ENCODE measurements at places on chromosomes 12 and 14.

GRCh38 chr12:54175200-54175963 lies 13.4 kb downstream of the SMUG1 start:
- peak; percentile 13 for DNase-seq

DNA sequence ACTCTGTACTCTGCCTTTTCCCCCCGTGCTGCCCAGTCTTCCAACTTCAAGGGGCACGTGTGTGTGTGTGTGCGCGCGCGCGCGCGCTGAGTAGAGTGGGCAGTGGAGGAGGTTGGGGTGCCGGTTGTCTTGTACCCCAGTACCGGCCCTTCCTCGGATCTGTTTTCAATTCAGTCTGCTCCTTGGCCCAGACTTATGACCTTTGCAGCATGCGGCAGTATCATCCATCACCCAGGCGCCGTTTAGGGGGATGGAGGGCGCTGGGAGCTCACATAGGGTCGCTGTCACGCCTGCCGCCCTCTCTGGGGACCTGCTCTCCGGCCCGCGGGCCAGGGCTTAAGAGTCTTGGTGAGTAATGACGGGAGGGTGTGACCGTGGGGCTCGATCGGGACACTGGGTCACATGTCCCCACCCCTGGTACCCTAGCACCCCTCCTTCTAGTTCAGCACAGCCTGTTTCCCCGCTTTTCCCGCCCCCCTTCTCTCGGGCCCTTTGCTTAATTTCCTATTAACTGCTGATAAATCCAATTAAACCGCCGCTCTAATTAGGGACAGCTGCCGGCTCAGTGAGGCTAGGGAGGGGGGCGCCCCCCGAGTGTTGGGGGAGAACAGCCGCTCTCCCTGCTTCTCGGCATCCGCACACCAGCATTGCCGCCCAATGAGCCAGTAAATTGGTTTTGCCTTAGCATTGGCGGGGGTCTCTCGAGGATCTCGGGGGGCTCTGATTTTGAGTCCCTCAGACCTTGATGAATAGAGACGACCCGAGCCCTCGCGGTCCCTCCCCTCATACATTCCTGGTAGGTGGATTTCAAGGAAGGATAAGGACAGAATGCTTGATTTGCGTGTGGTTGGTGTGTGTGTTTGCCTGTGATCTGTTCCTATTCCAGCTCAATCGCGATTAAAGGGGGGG lies 9.3 kb downstream of the STAC3 start:
- no peak for DNase-seq

GRCh38 chr12:46516933-46517578 lies 144.5 kb upstream of the SLC38A2 start:
- DNase-seq, result no peak

- no peak for DNase-seq
These were observed 13.8 kb downstream of the SMIM41 start for GRCh38 chr12:52093346-52093745.

DNA sequence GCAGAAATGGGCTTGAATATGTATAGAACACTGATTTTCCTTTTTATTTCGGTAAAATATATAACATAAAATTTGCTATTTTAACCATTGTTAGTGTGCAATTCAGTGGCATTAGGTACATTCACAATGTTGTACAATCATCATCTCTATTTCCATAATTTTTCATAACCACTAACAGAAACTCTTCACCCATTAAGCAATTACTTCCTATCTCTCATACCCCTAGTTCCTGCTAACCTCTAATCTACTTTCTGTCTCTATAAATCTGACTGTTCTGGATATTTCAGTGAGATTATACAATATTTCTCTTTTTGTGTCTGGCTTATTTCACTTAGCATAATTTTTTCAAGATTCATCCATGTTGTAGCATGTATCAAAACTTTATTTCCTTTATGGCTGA lies 8.9 kb upstream of the RNF212B start:
- peak; percentile 49 for DNase-seq

- DNase-seq, result no peak
These were observed 211.6 kb downstream of the DUSP6 start for GRCh38 chr12:89140602-89141238.

GRCh38 chr14:75479770-75480600 lies 42.3 kb upstream of the BATF start:
- peak; percentile 26 for DNase-seq

DNA sequence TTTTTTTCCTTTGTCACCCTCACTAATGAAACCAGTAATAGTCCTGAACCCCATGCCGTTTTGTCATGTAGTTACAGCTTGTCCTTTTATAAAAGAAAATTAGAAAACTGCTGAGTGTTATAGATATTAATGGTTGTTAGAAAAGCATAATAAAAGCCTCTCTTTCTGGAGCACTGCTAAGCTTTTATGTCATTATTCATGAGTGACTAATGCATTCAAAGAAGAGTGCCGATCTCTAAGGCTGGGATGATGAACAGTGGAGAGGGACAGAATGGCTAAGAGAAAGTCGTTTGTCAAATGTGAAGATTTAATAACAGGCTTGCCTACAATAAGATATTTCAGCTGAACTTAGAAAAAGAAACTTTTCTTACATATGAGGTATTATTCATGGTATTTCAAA lies 121.6 kb downstream of the MGAT4C start:
- DNase-seq, result no peak

DNA sequence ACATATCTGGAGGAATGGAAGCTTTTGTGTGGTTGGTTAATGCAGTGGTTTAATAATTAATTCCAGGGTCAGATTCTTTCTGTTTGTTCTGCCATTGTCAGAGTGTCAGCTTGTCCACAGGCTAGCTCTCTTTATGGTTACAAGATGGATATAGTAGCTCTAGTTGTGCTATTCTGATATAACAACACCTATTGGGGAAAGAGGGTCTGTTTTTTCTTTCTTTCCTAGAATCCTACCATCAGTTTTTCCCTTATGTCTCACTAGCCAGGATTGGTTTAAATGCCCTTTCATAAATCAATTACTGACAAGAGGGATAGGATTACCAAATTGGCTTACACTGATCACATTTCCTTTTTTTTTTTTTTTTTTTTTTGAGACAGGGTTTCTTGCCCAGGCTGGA lies 27.8 kb downstream of the CNOT2 start:
- DNase-seq, result no peak

DNA sequence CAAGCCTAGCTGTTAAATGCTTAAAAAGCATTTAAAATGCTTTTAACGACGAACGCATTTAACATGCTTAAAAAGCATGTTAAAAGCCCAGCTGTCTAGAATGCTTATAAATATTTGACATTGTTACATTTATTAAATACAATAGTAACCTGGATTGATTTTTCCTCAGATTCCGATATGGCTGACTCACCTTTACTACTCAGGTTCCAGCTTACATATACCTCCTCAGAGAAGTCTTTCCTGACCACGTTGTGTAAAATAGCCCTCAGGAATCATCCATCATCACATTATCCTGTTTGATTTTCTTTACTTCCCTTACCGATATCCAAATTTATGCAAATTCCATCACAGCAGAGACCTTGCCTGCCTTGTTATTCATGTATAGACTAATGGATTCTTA lies 51.4 kb downstream of the SLC41A2 start:
- DNase-seq, result no peak

GRCh38 chr14:61244009-61244408 lies 37.1 kb downstream of the TMEM30B start:
- DNase-seq, result no peak

GRCh38 chr14:105480199-105480746 lies 5.7 kb downstream of the CRIP2 start:
- DNase-seq, result no peak

- DNase-seq, result no peak
These were observed 251.0 kb downstream of the FBXL14 start for GRCh38 chr12:1343422-1343821.

DNA sequence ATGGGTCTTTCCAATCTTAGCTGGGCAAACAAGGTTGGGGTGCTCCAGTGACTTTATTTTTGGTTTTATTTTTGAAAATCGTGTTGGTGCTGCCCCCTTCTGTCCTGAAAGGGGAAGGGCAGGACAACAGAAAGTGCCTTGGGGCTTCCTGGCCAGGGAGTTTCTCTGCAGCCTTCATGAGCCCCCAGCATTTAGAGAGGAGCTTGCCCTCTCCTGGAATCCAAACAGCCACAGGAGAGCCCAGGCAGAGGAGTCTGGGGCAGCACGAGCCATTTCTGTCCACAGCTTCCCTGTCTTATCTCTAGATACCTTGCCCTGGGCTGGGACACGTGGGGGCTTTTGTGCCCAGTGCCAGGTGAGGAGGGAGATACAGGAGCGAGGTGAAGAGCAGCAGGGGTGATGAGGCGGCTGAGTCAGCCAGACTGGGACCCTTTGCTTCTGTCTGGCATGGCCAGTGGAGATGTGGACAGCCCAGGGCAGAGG lies 4.4 kb upstream of the C1RL start:
- peak; percentile 56 for DNase-seq

DNA sequence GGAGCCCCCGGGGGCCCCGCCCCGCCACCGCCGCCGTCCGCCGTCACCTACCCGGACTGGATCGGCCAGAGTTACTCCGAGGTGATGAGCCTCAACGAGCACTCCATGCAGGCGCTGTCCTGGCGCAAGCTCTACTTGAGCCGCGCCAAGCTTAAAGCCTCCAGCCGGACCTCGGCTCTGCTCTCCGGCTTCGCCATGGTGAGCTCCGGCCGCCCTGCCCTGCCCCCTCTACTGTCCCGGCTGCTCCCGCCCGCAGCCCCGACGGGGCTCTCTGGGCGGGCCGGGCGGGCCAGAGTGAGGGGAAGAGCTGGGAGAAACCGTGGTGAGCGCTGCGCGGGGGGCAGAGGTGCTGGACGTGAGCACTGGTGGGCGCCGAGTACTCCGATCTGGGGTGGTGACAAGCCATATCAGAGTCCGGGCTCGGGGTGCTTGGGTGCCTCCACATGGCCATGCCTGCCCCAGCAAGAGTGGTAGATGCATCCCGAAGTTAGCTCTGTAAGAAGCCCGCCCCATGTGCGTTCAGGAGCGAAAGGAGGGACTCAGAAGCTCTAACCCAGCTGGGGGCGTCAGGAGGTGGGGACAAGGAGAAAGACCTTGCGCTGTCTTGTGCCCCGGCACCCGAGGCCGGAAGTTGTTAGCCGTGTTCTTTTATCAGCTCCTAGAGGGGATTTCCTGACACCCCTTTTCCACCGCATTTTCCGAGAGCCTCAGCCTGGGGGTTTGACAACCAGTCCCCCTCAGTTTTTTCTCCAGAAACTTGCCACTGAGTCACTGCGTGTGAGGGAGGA lies 717 bp downstream of the ORAI1 start:
- peak; percentile 66 for DNase-seq

GRCh38 chr12:60100160-60100559 lies 504.3 kb downstream of the SLC16A7 start:
- no peak for DNase-seq

DNA sequence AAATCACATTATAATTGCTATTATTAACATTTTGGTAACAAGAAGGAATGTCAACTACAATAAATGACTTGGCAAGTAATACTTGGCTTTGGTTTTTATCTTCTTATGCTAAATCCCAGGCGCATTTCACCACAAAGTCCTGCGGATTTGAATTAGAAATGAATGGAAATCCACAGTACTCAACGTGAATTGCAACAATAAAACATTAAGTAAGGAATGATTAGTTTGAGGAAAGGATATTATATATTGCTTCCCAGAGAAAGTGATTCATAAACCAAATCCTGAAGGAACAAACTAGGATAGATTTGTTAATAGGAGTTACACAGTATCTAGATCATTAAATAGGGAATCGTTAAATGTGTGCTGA lies 1089.7 kb downstream of the TRHDE start:
- DNase-seq, result no peak

DNA sequence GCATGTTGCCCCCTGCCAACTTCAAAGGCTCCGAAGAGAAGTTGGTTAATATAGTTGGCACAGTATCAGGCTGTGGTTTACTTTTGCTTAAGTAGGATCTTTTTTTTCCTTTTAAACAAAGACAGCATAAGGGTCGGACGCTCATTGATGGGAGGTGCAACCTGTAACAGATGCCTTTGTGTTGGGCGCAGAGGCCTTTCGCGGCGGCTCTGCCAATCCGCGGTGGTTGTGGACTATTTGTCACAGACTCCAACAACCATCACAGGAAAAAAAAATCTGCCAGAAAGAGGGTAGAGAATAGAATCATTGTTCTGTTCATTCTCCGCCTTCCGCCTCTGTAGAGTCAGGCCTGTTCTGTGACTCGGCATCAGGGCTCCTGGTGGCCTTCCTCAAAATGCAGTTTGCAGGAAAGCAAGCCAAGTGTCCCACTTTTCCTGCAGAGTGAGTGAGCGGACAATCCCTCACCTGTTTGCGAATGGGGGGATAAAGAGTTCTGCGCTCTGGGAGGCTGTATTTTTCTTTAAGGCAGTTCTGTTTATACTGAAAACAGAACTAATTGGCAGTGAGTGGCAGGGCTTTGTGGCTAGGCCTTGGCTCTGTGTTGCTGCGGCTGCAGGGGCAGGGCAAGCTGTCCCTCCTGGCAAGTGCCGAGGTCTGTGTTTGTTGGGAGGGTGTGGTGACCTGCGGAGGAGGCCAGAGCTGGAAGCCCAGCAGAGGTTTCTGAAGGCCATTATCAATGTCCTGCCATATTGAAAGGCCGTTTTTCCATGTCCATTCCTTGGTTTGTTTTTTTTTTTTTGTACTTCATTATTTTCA lies 83.0 kb upstream of the PIWIL1 start:
- DNase-seq, result no peak
